ENCODE measurements at places on chromosomes 6 and 20.
A peak's percentile ranks its signal among the peaks of the same experiment; 100 is the strongest.

DNA sequence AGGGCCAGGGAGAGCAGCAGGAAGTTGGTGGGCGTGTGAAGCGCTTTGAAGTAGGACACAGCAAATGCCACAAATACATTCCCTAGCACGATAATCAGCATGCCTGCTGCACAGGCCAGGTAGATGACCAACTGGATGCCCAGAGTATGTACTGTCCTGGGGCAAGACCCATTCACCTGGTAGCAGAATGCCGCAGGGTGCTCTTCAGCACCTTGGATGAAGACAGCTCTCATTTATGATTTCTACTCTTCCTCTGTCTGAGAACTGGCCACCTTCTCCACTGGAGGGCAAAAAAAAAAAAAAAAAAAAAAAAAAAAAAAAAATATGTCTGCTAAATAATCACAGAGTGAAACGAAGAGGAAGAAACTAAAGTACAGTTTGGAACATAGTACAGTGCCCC lies at the start of gene TAAR5:
TAAR5 (minus strand) TSS at position 288 of the 400 bp plus-strand sequence; CDS start at position 233, 55 bp downstream.
- no peak for DNase-seq

- DNase-seq, result no peak
Measured at GRCh38 chr6:54204921-54205591, 93.8 kb downstream of the MLIP start.

DNA sequence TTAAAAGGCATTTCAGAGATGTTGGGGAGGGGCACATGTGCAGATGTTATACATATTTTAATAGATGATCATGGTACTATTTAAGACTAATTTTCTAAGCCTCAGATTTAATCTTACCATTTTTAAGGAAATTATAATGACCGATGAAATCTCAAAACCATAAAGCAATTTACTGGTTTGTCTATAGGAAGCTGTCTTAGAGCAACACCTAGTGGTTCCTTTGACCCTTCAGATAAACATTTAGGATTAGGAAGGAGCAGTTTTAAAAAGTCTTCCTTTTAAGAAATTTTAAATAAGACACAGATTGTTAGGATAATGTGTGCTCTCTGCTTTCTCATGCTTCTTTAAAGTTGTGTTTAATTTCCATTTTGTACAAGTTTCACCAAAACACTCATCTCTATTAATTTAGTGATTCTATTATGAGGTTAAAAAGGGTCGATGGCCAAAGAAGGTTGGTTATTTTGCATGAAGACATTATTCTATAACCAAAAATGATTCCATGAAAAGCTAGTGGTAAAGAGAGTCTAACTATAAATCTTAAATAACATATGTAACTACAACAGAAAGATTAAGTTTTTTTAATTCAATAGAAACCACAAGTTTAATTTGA lies 376.4 kb downstream of the HACE1 start:
- DNase-seq, result no peak

DNA sequence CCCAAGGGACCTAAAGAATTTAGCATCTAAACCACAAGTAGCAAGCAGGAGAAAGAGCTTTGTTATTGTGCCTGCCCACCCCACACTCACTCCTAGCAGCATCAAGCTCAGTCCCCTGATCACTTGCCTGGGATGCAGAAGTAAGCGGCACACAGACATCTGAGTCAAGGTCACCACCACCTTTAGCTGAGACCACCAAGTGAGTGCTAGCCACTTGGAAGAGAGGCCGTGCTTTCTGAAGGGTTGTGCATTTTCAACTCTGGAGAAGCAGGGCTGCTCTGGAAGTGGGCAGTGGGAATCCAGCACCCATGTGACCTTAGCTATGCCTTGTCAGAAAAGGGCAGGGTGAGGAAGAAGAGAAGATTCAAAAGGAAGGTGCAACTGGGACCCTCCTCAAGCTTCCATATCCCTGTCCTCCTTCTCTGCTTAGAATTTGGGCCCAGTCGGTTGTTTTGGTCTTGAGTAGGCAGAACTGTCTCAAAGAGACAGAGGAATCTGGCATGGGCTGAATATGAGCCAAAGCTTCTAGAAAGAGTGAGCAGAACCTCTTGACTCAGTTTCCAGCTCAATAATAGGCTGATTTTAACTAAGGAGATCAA lies 6.2 kb downstream of the NR2E1 start:
- DNase-seq, result no peak

- DNase-seq, result no peak
Measured at GRCh38 chr6:72261554-72261953, 360.3 kb upstream of the KCNQ5 start.

GRCh38 chr6:109096208-109096607 lies 901 bp downstream of the CEP57L1 start:
- no peak for DNase-seq

GRCh38 chr20:51276296-51276695 lies 253.4 kb upstream of the KCNG1 start:
- no peak for DNase-seq

DNA sequence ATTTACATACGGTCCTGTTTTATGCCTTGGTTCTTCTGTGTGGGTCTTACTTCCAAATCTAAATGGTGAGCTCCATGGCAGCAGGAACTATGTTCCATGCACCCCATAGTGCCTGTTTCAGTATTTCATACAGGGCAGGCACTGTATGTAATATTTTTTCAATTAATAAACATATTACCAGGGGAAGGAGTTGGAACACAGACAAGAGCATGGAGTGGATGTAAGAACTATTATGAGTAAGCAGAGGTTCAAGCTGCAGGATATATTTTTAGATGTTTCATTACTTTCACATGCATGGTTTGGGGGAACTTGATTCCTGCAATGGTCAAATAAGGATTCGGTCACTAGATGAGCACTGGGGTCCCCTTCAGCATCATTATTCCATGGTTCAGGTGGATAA lies 108.3 kb downstream of the KIF13A start:
- peak; percentile 60 for DNase-seq

GRCh38 chr6:168201383-168201782 lies 118.2 kb downstream of the DACT2 start:
- DNase-seq, result no peak

- DNase-seq, result peak; percentile 39
Measured at GRCh38 chr6:120994573-120994967, 339.7 kb downstream of the TBC1D32 start.

DNA sequence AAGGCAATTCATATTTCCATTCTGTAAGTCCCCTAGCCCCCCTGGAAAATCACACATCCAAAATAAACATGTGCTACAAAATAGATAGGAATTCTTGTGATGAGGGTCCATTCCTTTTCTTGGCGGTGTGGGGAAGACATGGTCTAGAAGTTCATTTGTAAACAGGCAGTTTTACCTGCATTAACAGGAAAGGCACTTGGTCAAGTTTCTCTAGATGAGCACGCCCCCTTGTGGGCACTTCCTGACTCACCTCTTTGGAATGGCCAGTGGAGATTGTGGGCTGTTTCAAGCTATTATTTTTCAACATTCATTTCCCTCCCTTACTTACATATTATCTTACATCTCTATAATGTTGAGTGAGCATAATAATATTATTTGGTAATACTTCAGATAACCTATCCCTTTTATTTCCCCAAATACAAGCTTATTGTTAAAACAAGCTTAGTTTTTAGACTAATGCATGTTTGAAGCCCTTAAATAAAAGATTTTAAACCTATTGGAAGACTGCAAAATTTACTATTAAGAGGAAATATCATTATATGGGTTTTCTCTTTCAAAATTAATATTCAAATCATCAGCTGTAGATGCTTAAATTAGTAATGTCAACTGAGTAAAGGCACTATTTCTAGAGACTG lies 92.1 kb downstream of the TASP1 start:
- DNase-seq, result peak; percentile 56

- no peak for DNase-seq
Measured at GRCh38 chr6:169169941-169170582, 83.6 kb downstream of the THBS2 start.

- peak; percentile 32 for DNase-seq
Measured at GRCh38 chr6:17165383-17165782, 63.5 kb downstream of the STMND1 start.

- no peak for DNase-seq
Measured at GRCh38 chr6:39984051-39984450, 49.8 kb upstream of the MOCS1 start.

- no peak for DNase-seq
Measured at GRCh38 chr20:58374906-58375758, 13.9 kb upstream of the VAPB start.

GRCh38 chr20:15111654-15112053 lies 774.2 kb upstream of the FLRT3 start:
- no peak for DNase-seq

DNA sequence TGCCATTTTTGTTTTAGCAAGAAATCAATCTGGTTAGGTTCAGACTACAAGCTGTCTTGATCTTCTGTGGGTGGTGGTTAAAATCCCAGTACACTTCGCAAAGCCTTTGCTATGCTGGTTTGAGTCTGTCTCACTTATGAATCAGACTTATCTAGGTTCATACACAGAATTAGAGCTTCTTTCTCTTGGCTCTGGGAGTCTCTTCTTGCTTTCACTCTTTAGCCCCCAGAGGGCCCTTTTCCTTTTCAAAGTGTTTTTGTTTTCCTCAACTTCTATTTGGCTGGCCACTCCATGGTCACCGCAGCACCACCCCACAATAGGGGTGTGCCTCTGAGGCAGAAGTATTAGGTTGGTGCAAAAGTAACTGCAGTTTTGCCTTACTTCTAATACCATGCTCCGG lies 21.3 kb downstream of the ECI2 start:
- peak; percentile 47 for DNase-seq
